ENCODE measurements at places on chromosomes 7 and 10.

GRCh38 chr10:79153745-79154144 is 85.0 kb downstream of the ZMIZ1 start:
- DNase-seq, result no peak

DNA sequence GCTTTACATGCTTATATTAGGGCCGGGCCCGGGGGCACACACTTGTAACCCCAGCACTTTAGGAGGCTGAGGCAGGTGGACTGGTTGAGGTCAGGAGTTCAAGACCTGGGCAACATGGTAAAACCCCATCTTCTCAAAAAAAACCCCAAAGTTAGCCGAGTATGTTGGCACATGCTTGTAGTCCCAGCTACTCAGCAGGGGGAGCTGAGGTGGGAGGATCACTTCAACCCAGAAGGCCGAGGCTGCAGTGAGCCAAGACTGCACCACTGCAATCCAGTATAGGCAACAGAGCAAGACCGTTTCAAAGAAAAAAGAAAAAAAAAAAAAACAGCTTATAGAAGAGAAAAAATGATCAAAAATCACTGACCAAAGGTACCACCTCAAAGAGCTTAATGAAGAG is 63.1 kb downstream of the AMZ1 start:
- no peak for DNase-seq

GRCh38 chr10:61883371-61884025 is 18.0 kb upstream of the ARID5B start:
- DNase-seq, result no peak

- DNase-seq, result no peak
These were observed 1.2 kb downstream of the SEPTIN7 start for GRCh38 chr7:35802102-35802466.

DNA sequence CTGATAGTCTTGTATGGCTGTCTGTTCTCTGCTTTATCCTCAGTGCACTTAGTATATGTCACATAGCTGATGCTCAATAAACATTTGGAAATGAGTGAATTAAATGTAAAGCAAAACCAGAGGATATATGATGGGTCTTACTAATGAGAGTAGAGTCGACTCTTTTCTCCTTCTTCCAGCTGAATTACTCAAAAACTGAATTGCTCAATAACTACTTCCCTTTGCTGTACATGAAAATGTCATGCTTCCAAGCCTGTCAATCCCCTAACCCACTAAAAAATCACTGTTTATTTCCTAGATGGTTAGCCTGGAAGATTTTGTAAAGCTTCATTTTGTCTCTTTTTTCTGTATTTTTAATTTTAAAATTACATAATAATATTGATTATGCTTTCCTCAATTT is 88.0 kb downstream of the OR13A1 start:
- DNase-seq, result no peak

GRCh38 chr7:100065452-100066186 is 15.9 kb downstream of the ZNF3 start:
- no peak for DNase-seq
